Breast epithelium (tissue), 4 donors: ENCODE measurements at places on chromosomes 3 and 15.

GRCh38 chr3:55484191-55484689, 2.9 kb downstream of the WNT5A start:
- no peaks in the 10 kb centered on the region for H3K36me3 ChIP-seq
- H3K27me3 ChIP-seq: no peaks in the 10 kb centered on the region
- H3K27ac ChIP-seq: no peak overlapping the region

GRCh38 chr3:12954891-12955650, 113.7 kb upstream of the RPL32 start:
- no peaks in the 10 kb centered on the region for H3K36me3 ChIP-seq
- DNase-seq: peak; percentile 72
- peaks cover 12% of the 10 kb centered on the region for H3K4me1 ChIP-seq

DNA sequence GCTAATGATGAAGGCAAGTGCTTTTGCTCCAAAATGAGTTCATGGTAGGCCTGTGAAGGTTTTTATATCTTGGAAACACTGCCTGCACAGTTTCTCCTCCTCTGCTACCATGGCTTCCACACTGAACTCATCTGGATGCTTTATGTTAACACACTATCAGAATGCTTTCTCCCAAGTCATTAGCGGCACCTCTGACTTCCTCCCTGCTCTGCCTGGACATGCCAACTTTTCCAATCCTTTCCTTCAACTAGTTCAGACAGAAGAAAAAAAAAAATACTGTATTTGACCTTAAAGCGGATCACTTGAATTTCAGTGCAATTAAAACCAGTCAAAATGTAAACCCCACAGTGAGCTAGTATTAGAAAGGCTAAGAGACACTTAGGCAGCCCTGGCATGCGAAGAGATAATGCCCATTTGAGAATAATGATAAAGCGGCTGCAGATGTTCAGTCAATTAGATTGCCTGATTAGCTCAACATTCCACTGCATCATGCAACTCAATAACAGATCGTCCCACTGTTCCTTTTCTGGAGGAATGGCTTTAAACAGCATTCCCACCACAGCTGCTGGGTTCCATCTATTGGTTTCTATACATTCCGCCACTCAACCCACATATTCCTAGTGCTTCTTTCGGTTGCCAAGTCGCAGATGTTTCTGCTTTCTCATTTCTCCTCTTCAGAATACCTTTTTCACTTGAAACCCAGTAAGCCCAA, 51.7 kb downstream of the CNTN3 start:
- no peaks in the 10 kb centered on the region for H3K36me3 ChIP-seq
- no peak overlapping the region for H3K4me3 ChIP-seq
- no peak for DNase-seq
- no peaks in the 10 kb centered on the region for H3K27me3 ChIP-seq
- H3K27ac ChIP-seq: no peak overlapping the region

DNA sequence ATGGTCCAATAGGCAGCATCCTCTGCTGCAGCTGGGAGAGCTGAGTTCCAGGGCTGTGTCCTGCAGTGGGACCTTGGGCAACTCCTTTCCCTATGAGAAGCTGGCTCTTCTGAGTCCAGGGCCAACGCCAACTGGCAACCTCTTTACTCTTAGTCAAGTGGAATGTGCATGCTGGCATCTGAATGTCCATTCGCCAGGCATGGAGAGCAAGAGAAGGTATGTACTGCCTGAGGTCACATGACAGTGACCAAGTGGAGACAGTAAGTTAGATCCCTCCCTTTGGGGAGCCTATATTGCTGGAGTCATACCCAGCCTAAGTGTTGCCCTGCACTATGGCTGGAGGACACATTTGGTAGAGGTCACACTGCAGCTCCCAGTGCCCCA, 12.1 kb downstream of the HEMK1 start:
- no peak overlapping the region for H3K4me3 ChIP-seq
- no peaks in the 10 kb centered on the region for H3K4me1 ChIP-seq
- no peak for DNase-seq

GRCh38 chr15:84741121-84741520, 7.3 kb upstream of the ZNF592 start:
- no peak overlapping the region for H3K27ac ChIP-seq
- no peak overlapping the region for H3K4me3 ChIP-seq
- no peaks in the 10 kb centered on the region for H3K36me3 ChIP-seq
- H3K4me1 ChIP-seq: no peaks in the 10 kb centered on the region
- no peaks in the 10 kb centered on the region for H3K27me3 ChIP-seq

DNA sequence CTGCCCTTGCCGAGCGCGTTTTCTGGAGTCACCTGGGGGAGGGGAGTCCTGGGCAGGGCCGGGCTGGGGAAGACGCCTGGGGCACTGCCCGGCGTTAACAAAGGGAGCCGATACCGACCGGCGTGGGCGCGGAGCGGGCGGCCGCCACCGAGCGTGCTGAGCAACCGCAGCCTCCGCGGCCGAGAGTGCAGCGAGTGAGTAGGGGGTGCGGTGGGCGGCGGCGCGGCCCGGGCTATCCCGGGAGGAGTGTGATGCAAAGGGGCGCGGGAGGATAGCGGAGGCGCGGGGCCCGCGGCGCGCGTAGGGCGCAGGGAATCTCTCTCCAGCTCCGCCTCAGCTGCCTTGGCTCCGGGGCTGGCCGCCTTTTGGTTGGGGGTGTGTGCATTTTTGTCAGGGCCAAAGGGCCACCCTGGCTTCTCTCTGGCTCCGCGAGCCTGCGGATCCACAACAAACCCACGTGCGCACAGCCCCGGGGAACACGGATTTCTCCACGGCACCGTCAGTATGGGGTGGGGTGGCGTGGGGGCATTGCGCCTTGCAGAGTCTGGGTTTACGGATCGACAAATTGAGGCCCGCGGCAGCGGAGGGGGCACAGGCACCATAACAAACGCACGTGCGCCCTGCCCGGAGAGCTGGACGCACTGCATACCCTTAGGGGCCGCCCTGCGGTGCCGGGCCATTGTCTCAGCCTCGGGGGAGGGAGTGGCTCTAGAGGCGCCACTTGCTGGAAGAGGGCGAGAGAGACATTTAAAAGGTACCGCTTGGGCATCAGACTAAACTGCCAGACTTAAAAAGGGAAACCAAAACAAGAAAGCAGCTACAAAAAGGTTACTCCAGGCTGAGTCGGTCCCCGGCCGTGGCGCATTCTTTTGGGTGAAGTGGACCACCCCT, 560 bp downstream of the ST6GAL1 start:
- no peak for DNase-seq
- H3K4me1 ChIP-seq: no peaks in the 10 kb centered on the region
- H3K27me3 ChIP-seq: no peaks in the 10 kb centered on the region
- H3K36me3 ChIP-seq: no peaks in the 10 kb centered on the region

DNA sequence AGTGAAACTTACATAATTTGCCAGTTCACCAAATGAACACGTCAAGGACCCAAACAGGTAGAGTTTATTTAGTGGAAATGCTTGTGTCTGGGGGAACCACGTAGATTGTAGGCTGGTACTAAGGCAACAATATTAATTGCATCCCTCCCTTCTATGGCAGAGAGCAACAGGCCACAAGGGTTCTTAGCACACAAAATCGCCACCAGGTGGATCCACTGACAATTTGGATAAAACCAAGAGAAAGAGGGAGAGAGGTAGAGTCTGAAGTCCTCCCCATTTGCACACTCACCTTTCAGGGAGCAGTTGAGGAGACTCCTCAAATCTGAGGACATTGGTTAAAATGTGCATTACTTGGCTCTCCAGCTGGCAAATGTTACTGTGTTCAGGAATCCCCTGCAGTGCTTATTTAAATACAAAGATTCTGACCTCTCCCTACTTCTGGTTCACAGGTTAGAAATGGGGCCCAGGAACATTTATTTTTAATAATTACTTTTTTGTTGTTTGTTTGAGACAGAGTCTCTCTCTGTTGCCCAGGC, 181.0 kb upstream of the FEZF2 start:
- H3K36me3 ChIP-seq: no peaks in the 10 kb centered on the region
- H3K4me3 ChIP-seq: no peak overlapping the region
- no peak for DNase-seq
- no peaks in the 10 kb centered on the region for H3K4me1 ChIP-seq
- H3K27me3 ChIP-seq: no peaks in the 10 kb centered on the region
- H3K27ac ChIP-seq: no peak overlapping the region

DNA sequence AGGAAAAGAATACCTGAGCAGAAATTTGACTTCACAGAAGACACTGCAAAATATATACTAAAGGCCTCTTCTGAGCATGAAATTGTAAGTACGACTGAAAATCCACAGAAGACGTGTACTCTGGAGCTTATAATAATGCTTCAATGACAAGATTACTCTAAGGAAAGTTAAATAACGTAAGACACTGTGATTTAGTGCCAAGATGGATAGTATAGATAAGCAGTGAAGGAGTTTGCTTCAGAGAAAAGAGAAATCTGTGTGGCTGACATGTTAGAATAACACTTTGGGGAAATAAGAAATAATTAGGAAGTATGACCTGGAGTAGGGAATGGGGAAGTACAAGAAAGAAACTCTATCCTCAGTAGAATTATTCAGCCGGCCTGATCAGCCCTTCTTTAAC, 28.9 kb downstream of the ALDH1A2 start:
- H3K27ac ChIP-seq: no peak overlapping the region
- no peaks in the 10 kb centered on the region for H3K36me3 ChIP-seq
- no peaks in the 10 kb centered on the region for H3K27me3 ChIP-seq
- no peak for DNase-seq
- H3K4me1 ChIP-seq: no peaks in the 10 kb centered on the region

GRCh38 chr3:55687526-55687925, 200.4 kb upstream of the WNT5A start:
- H3K4me3 ChIP-seq: no peak overlapping the region
- H3K36me3 ChIP-seq: no peaks in the 10 kb centered on the region
- H3K27ac ChIP-seq: no peak overlapping the region
- no peak for DNase-seq
- H3K27me3 ChIP-seq: no peaks in the 10 kb centered on the region

- no peaks in the 10 kb centered on the region for H3K4me1 ChIP-seq
- H3K4me3 ChIP-seq: no peak overlapping the region
- no peaks in the 10 kb centered on the region for H3K27me3 ChIP-seq
- DNase-seq: no peak
- no peaks in the 10 kb centered on the region for H3K36me3 ChIP-seq
Observed at GRCh38 chr3:567488-568185, 371.1 kb downstream of the CHL1 start.
